ENCODE measurements at places on chromosomes 1 and 21. TPM values are rescaled to one million over a fixed set of nuclear protein-coding genes. Genes with fewer than 3 reads are reported as not detected.

- peak; percentile 82 for DNase-seq
Measured at GRCh38 chr1:1081311-1082238, 7.5 kb upstream of the RNF223 start.

DNA sequence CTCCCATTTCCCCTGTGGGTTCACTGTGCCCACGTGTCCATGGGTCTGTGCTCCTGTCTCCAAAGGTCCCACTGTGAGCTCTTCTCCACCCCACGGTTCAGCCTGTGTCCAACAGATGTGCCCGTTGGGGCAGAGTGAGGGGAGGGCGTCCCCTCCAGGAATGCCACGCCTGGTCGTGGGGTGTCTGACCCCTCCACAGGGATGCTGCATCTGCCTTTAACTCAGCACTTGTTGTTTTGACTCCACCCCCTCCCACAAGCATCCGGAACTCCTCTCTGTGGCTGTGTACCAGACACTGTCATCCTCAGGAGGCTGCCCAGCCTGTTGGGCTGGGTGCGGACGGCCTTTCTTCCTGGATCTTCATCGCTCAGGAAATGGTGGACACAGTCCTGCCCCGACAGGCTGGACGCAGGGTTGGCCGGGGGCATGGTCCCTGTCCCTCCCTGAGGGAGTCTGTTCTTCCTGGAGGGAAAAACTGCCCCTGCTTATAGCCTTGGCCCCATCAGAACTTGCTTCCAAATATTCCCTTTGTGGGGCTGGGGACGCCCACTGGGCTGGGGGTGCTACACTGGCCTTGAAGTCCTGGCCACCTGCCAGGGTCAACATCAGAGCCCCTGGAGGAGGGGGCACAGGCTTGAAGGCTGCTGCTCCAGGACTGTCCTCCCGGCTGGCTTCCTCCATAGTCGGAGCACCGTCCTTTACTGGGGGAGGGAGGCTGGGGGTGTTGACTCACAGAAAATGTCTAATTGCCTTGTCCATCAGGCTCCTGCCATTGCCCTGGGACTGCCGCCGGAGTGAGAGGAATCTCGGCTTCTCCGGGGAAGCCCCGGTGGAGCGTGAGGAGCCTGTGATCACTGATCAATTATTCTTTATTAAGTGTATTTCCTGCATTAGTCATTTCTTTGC lies 182.0 kb upstream of the C1orf174 start:
- peak; percentile 22 for DNase-seq

DNA sequence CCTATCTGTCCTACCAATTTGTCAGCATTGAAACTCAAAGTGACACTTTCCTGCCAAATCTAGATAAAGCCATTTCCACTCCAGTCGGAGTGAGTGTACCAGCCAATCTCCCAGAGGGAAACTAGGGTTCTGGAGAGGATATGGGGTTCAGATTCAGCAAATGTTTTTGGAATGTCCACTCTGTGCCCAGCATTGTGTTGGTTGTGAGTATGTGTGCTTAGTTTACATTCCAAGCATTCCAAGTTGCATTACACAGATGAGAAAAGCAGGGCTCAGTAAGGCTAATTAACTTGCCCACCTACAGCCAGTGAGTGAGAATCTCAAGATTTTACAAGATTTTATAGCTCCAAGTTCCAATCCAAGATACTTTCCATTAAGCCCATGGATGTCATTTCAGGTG lies 26.4 kb upstream of the RGS16 start:
- no peak for DNase-seq

GRCh38 chr1:206466840-206467649 lies 3.2 kb upstream of the IKBKE start:
- no peak for DNase-seq

DNA sequence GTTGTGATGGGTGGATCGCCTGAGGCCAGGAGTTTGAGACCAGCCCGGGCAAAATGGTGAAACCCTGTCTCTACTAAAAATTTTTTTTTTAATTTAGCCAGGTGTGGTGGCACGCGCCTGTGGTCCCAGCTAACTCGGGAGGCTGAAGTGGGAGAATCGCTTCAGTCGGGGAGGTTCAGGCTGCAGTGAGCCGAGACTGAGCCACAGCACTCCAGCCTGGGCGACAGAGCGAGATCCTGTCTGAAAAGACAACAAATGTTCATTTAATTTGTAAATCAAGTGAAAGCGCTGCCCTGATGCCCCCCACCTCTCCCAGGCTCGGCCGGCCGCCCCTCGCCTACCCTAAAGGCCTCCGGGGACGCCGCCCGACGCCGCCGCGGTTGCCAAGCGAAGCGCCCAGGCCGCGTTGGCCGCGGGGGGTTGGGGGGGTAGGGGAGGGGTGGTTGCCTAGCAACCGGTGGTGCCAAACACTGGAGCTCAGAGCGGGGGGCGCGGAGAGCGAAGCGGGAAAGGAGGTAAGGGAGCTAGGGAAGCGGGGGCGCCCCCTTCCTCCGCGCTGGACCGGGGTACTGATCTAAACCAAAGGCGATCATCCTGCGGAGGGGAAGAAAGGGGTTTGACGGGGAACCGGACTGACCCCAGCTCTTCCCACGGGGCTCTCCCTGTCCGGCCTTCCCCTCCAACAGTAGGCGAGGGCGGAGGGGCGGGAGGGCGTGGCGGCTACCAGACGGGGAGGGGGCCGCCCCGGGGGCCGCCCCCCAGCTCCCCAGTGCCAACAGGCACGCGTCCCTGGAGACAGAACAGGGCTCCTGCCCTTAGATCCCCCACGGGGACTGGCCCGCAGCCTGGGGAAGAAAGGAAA lies at the start of gene TEKT2:
TEKT2 (plus strand) TSS at position 460 of the 862 bp plus-strand sequence. CDS start 828 bp downstream, outside the sequence.
- DNase-seq = no peak

The COL16A1 gene
- total RNA-seq = 51.2 TPM

Measured in upper lobe of left lung (tissue), 6 donors.